Mesothelial cell of epicardium (in vitro differentiated cells): ENCODE measurements at places on chromosomes 7 and 10. TPM values are rescaled to one million over a fixed set of nuclear protein-coding genes. Genes with fewer than 3 reads are reported as not detected.

GRCh38 chr10:52755297-52756062, 17.1 kb downstream of the MBL2 start:
- no peak for DNase-seq
- H3K4me1 ChIP-seq = peaks cover 5% of the 10 kb centered on the region
- peaks cover 6% of the 10 kb centered on the region for H3K27me3 ChIP-seq
- no peak overlapping the region for H3K27ac ChIP-seq
- H3K4me3 ChIP-seq = no peak overlapping the region

DNA sequence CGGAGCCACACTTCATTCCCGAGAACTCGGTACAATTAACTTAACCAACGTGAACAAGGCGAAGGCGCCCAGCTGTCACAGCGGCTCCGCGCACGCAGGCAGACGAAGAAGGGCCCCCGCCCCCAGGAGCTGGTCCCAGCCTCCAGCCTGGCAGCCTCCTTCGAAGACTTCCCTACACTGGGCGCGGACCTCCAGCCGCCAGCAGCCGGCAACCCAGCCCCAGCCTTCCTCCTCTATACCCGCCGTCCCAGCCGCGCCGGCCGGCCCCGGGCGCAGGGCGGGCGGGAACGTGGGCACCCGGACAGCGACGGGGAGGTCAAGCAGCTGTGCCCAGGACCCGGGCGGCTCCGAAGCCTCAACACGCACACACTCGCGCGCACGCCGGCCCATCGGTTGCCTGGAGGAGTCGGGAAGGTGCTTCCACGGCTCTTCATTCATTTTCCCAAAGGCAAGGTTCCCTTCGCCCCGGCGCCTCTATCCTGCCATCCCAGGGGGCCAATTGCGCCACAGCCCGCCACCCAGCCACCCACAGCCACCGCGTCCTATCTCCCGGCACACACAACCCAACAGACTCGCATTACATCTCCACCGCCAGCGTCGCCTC, 1.6 kb downstream of the CHST15 start:
- H3K27ac ChIP-seq = peak overlapping the region; percentile 61
- H3K4me3 ChIP-seq = peak overlapping the region; percentile 86
- peaks cover 16% of the 10 kb centered on the region for H3K27me3 ChIP-seq
- H3K36me3 ChIP-seq = no peaks in the 10 kb centered on the region
- DNase-seq = no peak
- H3K4me1 ChIP-seq = peaks cover 41% of the 10 kb centered on the region

- H3K4me1 ChIP-seq = peaks cover 6% of the 10 kb centered on the region
- DNase-seq = no peak
- H3K36me3 ChIP-seq = peaks cover 38% of the 10 kb centered on the region
- H3K4me3 ChIP-seq = no peak overlapping the region
- peak overlapping the region; percentile 50 for H3K27ac ChIP-seq
- no peaks in the 10 kb centered on the region for H3K27me3 ChIP-seq
Observed at GRCh38 chr10:87763086-87763861, 54.8 kb downstream of the ATAD1 start.

The LOXL4 gene
- 7.0 to 7.9 TPM (median 7.5 TPM) in 3 replicates for total RNA-seq

The CRYGN gene
- total RNA-seq = 9.4 to 12.2 TPM (median 10.5 TPM) in 3 replicates
